ENCODE measurements at places on chromosomes 3 and 15.

- no peak for DNase-seq
These were observed 57.5 kb upstream of the TRA2B start for GRCh38 chr3:185995352-185995751.

GRCh38 chr3:127222163-127222562 is 29.2 kb downstream of the PRR23E start:
- DNase-seq = no peak

GRCh38 chr3:180626844-180627243 is 24.9 kb downstream of the TTC14 start:
- no peak for DNase-seq

GRCh38 chr3:126753191-126754160 is 49.4 kb downstream of the CHCHD6 start:
- DNase-seq = peak; percentile 57

DNA sequence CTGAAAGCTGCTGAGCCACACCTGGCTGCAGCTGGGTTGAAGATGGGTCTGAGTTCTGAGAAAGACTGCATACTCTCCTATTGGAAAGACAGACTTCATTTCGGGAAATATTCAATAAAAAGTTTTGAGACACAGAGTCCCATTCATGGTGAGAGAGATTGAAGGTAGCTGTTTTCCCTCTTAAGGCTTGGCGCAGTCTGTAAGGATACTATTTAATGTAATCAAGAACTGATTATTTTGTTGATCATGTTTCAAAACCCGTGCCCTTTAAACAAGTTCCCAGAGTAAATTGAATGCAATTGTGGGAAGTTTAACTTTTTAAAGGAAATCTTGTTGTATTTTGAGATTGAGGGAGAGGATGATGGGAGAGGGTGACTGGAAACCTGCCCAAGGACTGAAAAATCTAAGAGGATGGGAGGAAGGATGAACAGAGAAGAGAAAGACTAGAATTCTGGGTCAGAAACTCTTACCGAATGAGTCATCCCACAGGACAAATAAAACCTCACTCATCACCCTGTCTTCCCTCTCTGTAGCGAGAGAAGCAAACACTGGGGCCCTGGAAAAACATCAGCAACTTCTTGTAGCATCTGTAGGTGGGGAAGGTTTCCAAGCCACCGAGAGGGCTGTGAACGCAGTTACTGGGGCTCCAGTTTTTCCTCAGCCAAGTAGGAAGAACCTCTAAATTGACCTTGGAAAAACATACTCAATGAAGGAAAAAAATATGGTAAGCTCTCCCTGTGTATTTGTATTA is 193.2 kb upstream of the TPRG1 start:
- DNase-seq = no peak

DNA sequence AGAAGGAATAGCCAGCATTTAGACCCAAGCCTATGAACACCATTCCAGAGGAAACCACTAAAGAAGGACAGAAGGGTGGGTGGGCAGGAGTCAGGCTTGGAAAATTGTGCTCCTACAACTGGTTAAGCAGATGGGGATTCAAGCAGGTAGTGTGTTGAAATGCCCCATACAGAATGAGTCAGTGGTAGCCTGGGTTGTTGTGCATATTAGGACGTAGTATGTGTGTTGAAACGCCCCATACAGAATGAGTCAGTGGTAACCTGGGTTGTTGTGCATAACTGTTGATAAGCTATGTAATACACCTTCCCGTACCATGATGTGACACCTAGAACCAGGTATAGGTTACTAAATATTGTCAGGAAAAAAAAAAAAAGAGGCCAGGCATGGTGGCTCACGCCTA is 34.0 kb downstream of the MINDY4B start:
- DNase-seq = no peak

DNA sequence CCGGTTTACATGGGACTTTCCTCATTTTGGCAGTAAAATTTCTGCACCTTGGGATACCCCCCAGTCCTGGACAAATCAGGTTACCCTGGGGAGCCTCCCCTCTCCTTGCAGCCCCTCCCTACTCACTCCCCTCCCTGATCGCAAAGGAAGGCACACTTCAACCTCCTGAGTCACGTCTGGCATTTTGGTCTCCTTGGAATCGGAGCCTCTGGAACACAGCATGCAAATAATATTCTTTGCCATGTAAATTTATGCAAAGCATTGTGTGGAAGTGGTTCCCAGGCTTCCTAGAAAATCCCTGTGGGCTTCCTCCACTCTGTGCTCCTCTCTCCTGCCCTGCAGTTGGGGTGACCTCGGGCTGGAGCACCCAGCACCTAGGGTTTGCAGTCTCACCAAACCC is 11.6 kb downstream of the SCN5A start:
- no peak for DNase-seq

DNA sequence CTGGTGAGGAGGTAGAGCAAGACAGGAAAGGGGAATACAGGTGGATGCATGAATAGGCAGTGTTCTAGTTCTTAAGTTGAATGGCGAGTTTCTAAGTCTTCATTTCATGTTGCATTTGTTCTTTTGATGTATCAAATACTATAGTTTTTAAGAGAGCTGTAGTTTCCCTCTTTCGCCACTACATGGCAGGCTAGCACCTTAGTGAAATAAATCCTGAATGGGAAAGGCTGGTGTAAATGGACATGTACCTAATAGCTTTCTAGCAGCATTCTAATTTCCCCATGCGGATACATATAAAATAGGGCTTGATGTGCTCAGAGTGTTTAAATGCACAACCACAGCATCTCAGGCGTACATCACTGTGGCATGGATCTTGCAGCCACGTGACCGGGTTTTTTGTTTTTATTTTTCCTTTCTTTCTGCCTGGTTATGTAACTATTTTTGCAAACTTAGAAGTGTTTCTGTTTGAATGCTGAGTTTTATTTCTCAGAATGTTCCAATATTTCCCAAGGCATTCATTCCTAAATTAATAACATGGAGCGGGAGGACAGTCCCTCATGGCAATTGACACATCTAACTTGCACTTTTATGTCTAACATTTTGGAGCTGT is 23.5 kb upstream of the CLN6 start:
- no peak for DNase-seq

- DNase-seq = no peak
These were observed 1.5 kb downstream of the WHAMM start for GRCh38 chr15:82810890-82811426.

GRCh38 chr3:37491343-37491742 is 317.0 kb upstream of the LRRFIP2 start:
- DNase-seq = no peak

- DNase-seq = peak; percentile 91
These were observed 688 bp downstream of the SETD5 start for GRCh38 chr3:9397906-9398699.

GRCh38 chr3:49277383-49277775 is 347 bp upstream of the C3orf62 start:
- no peak for DNase-seq

DNA sequence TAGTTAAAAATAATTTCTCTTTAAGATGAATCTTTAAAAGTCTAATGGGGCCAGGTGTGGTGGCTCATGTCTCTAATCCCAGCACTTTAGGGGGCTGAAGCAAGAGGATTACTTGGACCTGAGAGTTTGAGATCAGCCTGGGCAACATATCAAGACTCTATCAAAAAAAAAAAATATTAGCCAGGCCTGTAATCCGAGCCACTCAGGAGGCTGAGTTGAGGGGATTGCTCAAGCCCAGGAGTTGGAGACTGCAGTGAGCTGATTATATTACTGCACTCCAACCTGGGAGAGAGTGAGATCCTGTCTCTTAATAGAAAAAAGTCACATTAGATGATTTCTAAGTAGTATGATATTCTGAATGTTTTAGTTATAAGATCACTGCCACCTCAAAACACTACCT is 322.0 kb upstream of the MANF start:
- no peak for DNase-seq

GRCh38 chr3:187770224-187770623 is 25.0 kb upstream of the BCL6 start:
- no peak for DNase-seq

GRCh38 chr3:62567097-62568021 is 194.0 kb upstream of the FEZF2 start:
- peak; percentile 86 for DNase-seq

DNA sequence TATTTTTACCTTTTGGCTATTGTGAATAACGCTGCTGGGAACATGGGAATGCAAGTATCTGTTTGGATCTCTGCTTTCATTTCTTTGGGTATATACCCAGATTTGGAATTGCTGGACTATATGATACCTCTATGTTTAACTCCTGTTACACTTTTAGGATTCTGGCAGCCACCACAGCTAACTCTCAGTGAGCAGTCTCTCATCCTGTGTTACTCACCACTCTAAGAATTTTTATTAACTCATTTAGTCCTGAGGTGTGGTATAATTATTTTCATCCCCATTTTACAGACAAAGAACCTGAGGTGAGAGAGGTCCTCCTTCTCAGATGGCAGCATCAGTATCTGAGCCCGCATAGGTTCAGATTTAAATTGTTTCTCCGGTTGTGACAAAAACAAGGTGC is 1.1 kb downstream of the SPATA12 start:
- DNase-seq = no peak

GRCh38 chr3:52084216-52084945 is 28.0 kb upstream of the DUSP7 start:
- DNase-seq = no peak

DNA sequence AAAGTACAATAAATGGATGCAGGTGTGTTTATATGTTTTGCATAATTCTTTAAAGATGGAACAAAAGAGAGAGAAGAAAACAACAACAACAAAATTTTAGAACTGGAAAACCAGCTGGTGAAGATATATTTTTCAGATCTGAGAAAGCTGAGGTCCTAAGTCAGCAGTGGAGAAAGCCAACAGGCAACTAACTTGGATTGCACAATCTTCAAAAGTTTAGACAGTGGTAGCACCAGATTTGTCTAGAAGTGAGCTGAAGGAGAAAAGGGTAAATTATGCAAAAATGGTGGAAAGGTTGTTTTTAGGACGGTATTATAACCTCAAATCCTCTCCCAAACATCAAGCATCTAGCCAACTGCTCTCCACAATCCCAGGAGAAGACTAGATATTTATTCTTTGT is 17.0 kb downstream of the FGF12 start:
- DNase-seq = no peak
